ENCODE measurements at places on chromosomes 6 and 20.

DNA sequence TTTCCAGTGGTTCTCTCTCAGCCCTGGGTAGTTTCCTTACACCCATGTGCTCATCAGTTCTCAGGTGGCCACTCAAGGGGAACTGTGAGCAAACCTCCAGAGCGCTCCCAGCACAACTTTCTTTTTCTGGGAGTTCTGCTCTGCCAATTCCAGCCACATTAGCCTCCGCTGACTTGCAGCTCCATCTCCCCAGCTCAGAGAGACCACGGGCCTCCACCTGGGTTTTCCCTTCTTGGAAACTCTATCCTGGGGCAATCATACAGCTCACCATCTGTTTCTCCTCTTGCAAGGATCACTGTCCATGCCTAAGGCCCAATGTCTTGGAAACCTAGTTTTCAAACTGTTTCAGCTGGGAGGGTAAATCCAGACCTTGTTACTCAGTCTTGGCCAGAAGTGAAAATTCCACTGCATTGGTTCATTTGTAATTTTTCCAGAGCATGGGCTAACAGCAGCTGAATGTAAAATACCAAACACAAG, 129.9 kb downstream of the EYA2 start:
- no peak for DNase-seq

- no peak for DNase-seq
Measured at GRCh38 chr20:12575352-12576095, 433.2 kb upstream of the SPTLC3 start.

DNA sequence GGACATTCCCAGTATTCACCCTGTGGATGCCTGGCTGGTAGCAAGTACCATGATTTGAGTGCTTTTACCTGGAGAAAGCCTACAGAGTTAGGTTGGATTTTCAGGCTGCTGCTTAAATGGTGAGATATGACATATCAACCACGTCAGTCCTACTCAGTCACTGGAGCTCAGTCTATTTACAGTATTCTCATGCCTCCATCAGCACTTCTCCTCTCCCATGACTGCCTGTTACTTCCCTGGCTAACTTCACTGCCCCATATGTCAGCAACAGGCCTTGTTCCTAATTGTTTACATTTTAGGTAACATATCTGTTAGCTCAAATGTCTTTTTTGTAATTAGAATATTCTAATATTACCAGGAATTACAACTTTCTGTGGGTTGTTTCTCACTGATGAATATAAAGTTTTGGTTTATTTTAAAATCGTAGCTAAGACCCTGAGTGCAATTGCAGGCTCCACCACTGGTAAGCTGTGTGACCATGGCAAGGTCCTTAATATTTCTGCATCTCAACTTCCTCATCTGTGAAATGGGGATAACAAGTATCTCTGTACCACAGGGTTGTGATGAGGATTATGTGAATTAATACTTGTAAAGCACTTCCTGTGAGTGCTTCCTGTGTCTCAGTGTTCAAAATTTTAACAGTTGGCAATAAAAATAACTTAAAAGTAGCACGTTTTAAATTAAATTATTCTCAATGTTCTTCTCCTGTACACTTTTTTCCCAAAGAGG, 54.3 kb downstream of the RNF144B start:
- no peak for DNase-seq

DNA sequence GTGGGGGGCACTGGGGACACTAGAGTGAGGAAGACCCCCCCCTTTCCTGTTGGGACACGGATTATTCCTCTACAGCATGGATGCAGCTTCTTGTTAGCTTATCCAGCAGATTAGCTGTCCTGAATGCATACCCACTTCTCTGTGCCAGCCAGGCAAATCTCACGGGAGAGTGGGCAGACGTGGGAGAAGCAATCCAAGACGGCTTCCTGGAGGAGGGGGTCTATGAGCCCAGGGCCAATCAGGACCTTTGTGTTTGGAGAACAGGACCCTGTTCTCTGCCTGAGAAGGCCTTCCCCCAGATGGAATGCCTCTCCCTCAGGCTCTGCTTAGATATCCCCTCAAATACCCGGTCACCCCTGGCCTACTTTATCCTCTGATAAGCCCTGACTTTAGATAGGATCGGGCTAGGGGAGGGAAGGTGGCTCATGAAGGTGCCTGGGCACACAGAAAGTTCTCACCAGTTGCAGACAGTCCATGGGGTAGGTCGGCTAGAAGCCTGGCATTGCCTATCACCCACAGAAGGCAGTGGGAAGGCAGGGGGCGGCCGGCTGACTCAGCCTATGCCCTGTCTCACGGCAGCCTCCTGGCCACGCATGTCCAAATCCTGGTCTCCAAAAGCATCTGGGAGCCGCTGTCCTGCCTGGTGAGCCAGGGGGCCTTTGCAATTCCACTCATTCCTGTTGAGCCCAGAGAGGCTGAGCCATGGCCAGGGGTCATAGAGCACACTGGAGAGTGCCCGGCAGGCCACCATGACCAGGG, 34.7 kb downstream of the SUN5 start:
- no peak for DNase-seq
